ENCODE measurements at places on chromosomes 2 and 18. TPM values are rescaled to one million over a fixed set of nuclear protein-coding genes. Genes with fewer than 3 reads are reported as not detected.

DNA sequence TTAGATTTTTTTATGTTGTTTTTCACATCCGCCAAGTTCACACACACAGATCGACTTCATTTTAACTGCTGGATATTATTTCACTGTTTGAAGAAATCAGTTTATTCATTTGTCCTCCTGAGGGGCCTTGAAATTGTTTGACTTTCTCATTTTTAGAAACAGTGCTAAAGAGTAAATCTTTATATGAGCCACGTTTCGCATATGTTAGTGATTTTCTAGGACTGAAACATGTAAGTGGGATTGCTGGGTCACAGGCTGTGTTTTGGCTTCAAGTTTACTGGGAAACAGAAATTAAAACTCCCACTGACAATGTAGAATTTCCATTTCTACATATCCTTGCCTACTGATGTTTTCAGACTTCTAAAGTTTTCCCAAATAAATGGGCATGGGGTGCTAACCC, 363.8 kb downstream of the NCKAP5 start:
- H3K27me3 ChIP-seq: no peaks in the 10 kb centered on the region
- H3K27ac ChIP-seq: no peak overlapping the region
- H3K4me1 ChIP-seq: no peaks in the 10 kb centered on the region
- no peak for DNase-seq
- H3K36me3 ChIP-seq: no peaks in the 10 kb centered on the region
- H3K4me3 ChIP-seq: no peak overlapping the region

The KCNIP3 gene
- not detected for polyA plus RNA-seq

DNA sequence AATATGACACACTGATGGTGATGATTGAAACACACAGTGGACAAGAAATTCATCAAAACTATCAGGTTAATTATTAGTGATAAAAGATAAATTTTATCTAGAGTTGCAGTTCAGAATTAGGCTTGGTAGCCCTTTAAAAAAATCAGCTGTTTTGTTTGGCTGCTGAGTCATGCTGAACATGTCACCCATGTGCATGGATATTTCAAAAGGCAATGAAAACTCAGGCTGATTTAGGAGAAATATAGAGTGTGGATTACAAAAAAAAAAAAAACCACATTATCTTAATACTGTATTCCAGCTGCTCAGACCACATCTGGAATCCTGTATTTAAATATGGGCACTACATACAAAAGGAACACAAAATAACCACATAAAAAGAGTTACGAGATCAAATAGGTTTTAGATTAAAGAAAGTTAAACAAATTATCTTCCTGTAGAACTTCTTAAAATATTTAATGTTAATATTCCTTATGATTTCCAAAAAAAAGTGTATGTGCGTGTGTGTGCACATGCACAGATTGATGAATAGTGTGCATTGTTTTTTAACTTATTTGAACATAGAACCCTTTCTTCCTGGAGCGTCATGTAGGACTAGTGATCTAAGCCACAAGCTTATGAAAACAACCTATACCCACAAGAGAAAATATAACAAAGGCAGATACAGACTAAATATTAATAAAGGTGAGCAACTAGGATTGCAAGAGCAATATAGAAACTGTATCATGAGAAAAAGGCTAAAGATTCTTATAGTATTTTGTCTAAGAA, 186.2 kb downstream of the STK39 start:
- H3K4me3 ChIP-seq: no peak overlapping the region
- H3K4me1 ChIP-seq: no peaks in the 10 kb centered on the region
- no peak overlapping the region for H3K27ac ChIP-seq
- no peak for DNase-seq
- no peaks in the 10 kb centered on the region for H3K36me3 ChIP-seq

The ABCA12 gene
- 7.8 TPM for polyA plus RNA-seq

DNA sequence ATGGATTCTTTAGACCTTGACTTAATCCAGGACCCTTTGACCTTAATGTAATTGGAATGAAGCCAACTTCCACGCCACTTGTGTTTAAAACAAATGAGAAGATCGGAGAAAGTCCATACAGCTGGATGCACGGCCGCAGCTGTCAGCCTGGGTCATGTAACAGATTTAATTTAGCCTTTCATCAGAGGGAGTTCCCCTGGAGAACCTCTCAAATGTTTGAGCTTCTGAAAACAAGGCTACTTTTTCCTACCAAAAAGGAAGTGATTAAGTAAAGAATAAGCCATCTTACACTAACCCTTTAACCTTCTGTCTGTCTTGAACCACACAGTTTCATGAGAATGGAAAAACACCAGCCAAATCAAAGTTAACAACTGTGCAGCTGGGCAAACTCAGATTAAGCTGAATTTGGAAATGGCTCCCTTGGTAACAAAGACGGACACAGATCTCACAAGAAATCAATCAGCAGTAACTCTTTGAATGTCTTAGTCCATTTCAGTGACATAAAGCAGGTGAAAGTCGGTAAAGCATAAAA, 103.6 kb downstream of the DOCK10 start:
- H3K4me1 ChIP-seq: peaks cover 31% of the 10 kb centered on the region
- H3K4me3 ChIP-seq: peak overlapping the region; percentile 62
- no peaks in the 10 kb centered on the region for H3K36me3 ChIP-seq
- H3K27ac ChIP-seq: peak overlapping the region; percentile 88
- DNase-seq: no peak

DNA sequence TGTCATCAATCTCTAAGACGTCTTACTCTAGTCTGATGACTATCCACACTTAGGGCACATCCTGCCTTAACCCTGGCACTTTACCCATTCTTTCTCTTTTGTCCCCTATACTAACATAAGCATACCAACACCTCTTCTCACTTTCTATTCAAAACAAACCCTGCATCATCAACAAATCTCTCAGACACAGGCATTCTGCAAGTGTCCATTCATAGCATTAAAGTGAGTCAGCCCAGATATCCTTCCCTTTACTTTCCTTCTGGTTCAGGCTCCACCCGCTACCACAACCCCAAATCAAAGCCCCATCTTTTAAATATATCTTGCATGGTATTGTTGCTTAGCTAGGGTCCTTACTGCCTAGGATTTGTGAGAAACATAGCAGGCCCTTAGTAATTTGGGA, 3.8 kb downstream of the GRB14 start:
- DNase-seq: no peak
- H3K27ac ChIP-seq: no peak overlapping the region
- H3K36me3 ChIP-seq: no peaks in the 10 kb centered on the region
- no peak overlapping the region for H3K4me3 ChIP-seq
- peaks cover 5% of the 10 kb centered on the region for H3K27me3 ChIP-seq
- H3K4me1 ChIP-seq: no peaks in the 10 kb centered on the region

The PID1 gene
- polyA plus RNA-seq: not detected

The TMEM169 gene
- polyA plus RNA-seq: 2.1 TPM

GRCh38 chr2:27400348-27401135, 8.8 kb downstream of the PPM1G start:
- H3K4me3 ChIP-seq: no peak overlapping the region
- H3K27ac ChIP-seq: no peak overlapping the region
- no peaks in the 10 kb centered on the region for H3K4me1 ChIP-seq
- H3K27me3 ChIP-seq: no peaks in the 10 kb centered on the region

DNA sequence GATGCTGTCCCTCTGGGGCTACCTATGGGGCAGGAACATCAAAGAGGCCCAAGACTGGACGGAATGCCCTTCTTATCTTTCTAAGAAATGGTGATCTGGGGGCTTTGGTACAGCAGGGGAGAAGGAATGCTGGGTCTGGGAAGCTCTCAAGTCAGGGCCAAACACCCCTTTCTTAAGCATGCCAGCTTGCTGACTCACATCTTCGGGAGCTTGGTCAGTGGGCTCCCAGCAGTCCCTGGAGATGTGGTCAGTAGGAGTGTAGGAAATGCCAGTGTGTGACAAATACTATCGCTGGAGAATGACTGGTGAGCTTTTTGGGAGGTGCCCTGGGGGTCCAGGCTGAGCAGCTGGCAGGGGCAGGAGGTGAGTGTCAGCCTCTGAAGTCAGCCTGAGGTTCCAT, 105.0 kb upstream of the CDC42EP3 start:
- no peaks in the 10 kb centered on the region for H3K27me3 ChIP-seq
- no peak for DNase-seq
- no peaks in the 10 kb centered on the region for H3K4me1 ChIP-seq
- no peak overlapping the region for H3K4me3 ChIP-seq
- no peaks in the 10 kb centered on the region for H3K36me3 ChIP-seq

The MPPE1 gene
- 36.7 TPM for polyA plus RNA-seq

The ATP9B gene
- 12.7 TPM for polyA plus RNA-seq

GRCh38 chr2:215527736-215528135, 91.9 kb upstream of the FN1 start:
- H3K4me3 ChIP-seq: no peak overlapping the region
- no peak for DNase-seq
- H3K4me1 ChIP-seq: no peaks in the 10 kb centered on the region

GRCh38 chr18:8314124-8314523, 295.1 kb upstream of the RAB12 start:
- no peak overlapping the region for H3K27ac ChIP-seq
- H3K27me3 ChIP-seq: no peaks in the 10 kb centered on the region
- H3K4me3 ChIP-seq: no peak overlapping the region
- H3K4me1 ChIP-seq: no peaks in the 10 kb centered on the region
- H3K36me3 ChIP-seq: no peaks in the 10 kb centered on the region

- no peaks in the 10 kb centered on the region for H3K36me3 ChIP-seq
- no peak for DNase-seq
- no peak overlapping the region for H3K27ac ChIP-seq
- no peak overlapping the region for H3K4me3 ChIP-seq
These were observed 212.2 kb downstream of the FHOD3 start for GRCh38 chr18:36509646-36510197.

GRCh38 chr2:128642316-128642715, 323.6 kb upstream of the HS6ST1 start:
- no peak overlapping the region for H3K27ac ChIP-seq
- no peak overlapping the region for H3K4me3 ChIP-seq
- H3K36me3 ChIP-seq: no peaks in the 10 kb centered on the region

DNA sequence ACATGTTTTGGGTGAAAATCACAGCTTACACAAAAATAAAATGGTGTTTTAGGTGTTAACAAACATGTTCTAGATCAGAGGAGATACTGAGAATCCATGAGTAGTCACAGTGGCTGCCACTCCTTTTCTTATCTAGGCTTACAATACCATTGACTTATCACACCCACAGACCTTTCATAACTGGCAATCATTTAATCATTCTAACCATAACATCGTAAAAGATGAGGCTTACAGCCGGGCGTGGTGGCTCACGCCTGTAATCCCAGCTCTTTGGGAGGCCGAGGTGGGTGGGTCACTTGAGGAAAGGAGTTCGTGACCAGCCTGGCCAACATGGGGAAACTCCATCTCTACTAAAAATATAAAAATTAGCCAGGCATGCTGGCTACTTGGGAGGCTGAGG, 18.8 kb upstream of the SERPINB5 start:
- no peak for DNase-seq
- H3K27ac ChIP-seq: no peak overlapping the region
- H3K4me3 ChIP-seq: no peak overlapping the region
- H3K4me1 ChIP-seq: no peaks in the 10 kb centered on the region
- H3K27me3 ChIP-seq: no peaks in the 10 kb centered on the region

DNA sequence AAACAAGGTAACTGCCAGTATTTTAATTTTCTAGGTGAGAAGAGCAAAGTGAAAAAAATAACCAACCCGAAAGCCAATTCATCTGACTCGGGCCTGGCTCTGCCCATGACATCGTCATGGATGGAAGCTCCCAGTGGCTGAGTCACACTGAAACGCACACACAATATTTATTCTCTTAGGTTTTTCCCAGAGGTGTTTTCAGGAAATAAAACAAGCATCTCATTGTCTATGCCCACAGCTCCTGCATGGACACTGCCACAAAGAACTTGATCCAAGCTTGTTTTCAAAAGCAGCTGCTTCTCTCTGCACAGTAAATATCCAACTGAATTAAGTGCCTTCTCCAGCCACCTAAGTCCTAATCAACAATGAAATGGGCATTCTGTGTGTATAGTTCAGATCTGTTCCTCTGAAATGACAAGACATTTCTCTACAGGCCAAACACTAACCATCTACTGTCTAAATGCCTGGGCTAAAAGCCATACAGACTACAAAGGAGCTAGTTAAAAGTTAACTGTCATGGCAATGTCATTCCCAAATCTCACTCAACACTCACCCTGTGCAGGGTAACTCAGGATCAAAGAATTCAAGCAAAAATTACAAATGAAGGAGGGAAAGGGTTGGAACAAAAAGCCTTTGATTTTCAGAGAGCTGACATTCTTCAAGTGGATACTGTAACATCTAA, 62.9 kb downstream of the RPL31 start:
- no peak for DNase-seq
- peaks cover 11% of the 10 kb centered on the region for H3K4me1 ChIP-seq
- H3K27me3 ChIP-seq: no peaks in the 10 kb centered on the region
- H3K36me3 ChIP-seq: no peaks in the 10 kb centered on the region
- peak overlapping the region; percentile 53 for H3K27ac ChIP-seq

- no peak overlapping the region for H3K27ac ChIP-seq
- no peaks in the 10 kb centered on the region for H3K36me3 ChIP-seq
- no peaks in the 10 kb centered on the region for H3K4me1 ChIP-seq
- no peak for DNase-seq
These were observed 1.6 kb downstream of the KCNJ3 start for GRCh38 chr2:154700136-154700535.

- no peak for DNase-seq
- no peaks in the 10 kb centered on the region for H3K36me3 ChIP-seq
- H3K27ac ChIP-seq: no peak overlapping the region
- H3K4me3 ChIP-seq: no peak overlapping the region
- no peaks in the 10 kb centered on the region for H3K4me1 ChIP-seq
These were observed 655.9 kb downstream of the GALR1 start for GRCh38 chr18:77905449-77906055.

DNA sequence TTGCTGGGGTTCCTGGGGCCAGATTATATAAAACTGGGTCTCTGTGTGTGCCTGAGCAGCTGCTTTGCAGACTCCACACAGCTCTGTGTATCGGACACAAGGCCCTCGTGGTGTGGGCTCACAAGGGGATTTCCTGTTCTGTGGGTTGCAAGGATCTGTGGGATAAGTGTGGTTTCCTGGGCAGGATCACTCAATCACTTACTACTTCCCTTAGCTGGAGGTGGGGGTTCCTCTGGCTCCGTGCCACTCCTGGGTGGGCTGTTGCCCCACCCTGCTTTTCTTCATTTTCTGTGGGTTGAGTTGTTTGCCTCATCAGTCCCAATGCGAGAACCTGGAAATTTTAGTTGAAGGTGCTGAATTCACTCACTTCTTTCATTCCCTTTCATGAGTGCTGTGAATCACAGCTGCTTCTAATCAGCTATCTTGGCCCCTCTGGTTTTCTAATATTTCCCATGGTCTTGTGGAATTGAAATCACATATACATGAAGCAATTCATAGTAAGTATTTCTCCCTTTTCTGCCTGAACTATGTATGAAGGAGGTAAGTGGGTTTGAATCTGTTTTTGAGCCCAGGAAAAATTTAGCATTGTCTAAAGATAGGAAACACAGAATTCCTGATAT, 196.3 kb downstream of the DCDC2C start:
- no peak overlapping the region for H3K4me3 ChIP-seq
- no peak for DNase-seq
- no peaks in the 10 kb centered on the region for H3K27me3 ChIP-seq

The KIF5C gene
- polyA plus RNA-seq: 0.27 TPM

DNA sequence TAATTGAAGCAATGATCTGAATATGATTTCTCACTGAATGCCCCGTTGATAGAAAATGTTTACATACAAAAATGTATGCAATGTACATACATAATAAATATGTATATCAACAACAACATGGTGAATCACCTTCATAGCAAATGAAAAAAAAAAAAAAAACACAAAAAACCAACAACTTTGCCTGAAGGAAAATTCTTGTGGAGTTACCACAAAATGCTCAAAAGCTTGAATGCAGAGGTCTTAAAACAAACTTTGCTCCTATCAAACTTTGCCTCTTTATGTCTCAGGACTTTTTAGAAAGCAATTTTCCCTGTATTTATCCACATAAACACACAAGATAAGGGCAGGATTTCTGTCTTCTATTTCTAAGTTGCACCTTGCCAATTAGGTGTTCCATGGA, 92.9 kb upstream of the SIX2 start:
- H3K4me1 ChIP-seq: peaks cover 4% of the 10 kb centered on the region
- H3K36me3 ChIP-seq: no peaks in the 10 kb centered on the region
- no peak overlapping the region for H3K27ac ChIP-seq
- DNase-seq: no peak
- no peaks in the 10 kb centered on the region for H3K27me3 ChIP-seq

All from GM12878 (cell line).